Activated T-helper 1 cell treated with Interleukin-2 at 50 U/mL for 16 hours (primary cell): ENCODE measurements at places on chromosomes 5 and 9.

DNA sequence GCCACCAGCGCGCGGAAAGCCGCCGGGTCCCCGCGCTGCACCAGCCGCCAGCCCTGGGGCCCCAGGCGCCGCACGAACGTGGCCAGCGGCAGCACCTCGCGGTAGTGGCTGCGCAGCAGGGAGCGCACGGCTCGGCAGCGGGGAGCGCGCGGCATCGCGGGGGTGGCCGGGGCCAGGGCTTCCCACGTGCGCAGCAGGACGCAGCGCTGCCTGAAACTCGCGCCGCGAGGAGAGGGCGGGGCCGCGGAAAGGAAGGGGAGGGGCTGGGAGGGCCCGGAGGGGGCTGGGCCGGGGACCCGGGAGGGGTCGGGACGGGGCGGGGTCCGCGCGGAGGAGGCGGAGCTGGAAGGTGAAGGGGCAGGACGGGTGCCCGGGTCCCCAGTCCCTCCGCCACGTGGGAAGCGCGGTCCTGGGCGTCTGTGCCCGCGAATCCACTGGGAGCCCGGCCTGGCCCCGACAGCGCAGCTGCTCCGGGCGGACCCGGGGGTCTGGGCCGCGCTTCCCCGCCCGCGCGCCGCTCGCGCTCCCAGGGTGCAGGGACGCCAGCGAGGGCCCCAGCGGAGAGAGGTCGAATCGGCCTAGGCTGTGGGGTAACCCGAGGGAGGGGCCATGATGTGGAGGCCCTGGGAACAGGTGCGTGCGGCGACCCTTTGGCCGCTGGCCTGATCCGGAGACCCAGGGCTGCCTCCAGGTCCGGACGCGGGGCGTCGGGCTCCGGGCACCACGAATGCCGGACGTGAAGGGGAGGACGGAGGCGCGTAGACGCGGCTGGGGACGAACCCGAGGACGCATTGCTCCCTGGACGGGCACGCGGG lies at the start of gene TERT:
Gene TERT (minus strand): TSS at position 234 of the 815 bp plus-strand sequence. CDS start 79 bp downstream, at position 155.
- DNase-seq, result peak; percentile 68

- DNase-seq, result no peak
These were observed 28.5 kb downstream of the NFX1 start for GRCh38 chr9:33318781-33319180.

DNA sequence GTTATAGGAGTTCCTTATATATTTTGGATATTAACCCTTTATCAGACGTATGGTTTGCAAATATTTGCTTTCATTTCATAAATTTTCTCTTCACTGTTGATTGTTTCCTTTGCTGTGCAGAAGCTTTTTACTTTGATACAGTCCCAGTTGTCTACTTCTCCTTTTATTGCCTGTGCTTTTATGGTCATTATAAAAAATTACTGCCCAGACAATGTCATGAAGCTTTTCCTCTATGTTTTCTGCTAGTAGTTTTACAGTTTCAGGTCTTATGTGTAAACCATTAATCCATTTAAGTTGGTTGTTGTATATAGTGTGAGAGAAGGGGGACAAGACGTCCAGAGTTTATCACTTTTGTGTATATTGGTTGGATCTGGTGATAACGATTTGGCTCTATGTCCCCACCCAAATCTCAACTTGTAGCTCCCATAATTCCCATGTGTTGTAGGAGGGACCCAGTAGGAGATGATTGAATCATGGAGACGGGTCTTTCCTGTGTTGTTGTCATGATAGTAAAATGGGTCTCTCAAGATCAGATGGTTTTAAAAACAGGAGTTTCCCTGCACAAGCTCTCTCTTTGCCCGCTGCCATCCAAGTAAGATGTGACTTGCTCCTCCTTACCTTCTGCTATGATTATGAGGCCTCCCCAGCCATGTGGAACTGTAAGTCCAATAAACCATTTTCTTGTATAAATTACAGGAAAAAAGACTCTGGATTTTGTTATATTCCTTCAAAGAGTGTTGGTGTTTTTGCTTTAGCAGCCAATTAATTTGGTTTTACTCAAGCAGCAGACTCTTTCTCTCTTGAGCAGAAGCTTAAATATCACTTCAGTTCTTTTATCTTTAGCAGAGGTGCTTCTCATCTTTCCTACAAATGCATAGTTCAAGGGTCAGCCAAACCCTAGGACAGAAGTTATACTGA lies 13.7 kb downstream of the F2R start:
- no peak for DNase-seq

DNA sequence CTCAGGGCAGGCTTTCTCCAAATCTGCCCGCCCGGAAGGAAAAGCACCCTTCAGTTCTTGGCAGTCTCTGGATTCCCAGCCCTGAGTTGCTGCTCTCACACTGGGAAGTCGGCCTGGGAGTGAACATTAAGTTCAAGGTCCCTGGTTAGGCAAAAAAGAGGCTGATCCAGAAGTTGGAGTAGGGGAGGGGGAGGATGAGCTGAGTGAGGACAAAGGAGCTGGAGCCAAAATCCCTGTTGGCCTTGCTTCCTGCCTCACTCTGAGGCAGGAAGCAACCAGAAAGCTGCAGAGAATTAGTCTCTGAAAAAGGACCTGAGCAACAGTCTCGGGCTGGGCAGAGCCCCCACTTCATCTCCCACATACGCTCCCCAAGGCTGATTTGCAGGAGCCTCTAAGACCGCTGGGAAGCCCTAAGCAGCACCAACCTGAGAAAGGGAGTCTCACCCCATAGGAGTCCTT lies 15.0 kb upstream of the RPS14 start:
- no peak for DNase-seq

- DNase-seq, result no peak
These were observed 115.5 kb downstream of the COL23A1 start for GRCh38 chr5:178474562-178475184.

DNA sequence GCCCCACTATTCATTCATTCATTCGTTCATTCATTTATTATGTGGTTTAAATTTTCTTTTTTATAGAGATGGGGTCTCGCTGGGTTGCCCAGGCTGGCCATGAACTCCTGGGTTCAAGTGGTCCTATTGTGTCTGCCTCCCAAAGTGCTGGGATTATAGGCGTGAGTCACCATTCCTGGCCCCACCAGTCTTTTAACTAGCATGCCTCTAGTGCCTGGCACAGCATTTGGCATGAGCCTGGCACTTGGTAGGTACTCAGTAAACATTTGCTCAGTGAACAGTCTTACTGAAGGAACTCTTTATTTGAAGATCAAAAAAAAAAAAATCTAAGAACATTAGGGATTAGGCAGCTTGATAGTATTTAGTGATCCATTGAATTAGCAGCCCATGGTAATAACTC lies 98.1 kb downstream of the KDM4C start:
- DNase-seq, result no peak

- DNase-seq, result no peak
These were observed 1.4 kb downstream of the FAM169A start for GRCh38 chr5:74864823-74865222.
